Activated CD4-positive, CD25-positive, alpha-beta regulatory T cell (primary cell): ENCODE measurements at places on chromosomes 6 and 20.

DNA sequence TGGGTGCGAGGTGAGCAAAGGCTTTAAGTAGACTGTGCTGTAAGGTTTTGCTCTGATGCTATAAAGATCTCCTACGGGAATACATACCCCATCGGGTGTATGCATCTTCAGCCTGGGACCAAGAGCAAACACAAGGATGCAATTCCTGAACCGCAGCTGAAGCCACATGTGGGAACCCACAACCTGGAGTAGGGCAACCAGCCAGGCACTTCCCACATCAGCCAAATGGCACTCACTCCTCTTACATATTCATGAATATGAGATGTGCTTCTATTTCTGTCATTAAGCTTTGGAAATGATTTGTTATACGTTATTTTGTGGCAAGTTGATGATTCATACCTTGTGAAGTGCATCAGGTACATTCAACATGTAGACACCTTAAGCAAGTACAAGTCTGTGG, 619.2 kb downstream of the C6orf118 start:
- no peak for DNase-seq

DNA sequence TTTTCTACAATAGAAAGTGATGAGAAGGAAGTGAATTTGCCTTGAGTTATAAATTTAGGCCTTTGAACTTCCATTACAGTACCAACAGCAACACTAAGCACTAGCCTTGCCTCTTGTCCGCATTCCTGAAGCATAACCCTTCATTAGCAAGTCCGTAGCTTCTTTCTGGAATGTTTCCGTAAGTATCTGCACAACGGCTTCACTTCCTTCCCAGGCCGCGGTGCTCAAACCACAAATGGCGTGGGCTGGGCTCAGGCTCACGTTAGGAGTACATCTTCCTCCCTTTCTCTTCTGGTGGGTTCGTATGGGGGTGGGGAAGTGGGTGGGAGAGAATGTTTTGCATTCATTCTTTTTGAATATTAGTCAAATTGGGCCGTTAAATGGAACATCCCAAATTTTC, 193.8 kb upstream of the SNX9 start:
- DNase-seq, result no peak

DNA sequence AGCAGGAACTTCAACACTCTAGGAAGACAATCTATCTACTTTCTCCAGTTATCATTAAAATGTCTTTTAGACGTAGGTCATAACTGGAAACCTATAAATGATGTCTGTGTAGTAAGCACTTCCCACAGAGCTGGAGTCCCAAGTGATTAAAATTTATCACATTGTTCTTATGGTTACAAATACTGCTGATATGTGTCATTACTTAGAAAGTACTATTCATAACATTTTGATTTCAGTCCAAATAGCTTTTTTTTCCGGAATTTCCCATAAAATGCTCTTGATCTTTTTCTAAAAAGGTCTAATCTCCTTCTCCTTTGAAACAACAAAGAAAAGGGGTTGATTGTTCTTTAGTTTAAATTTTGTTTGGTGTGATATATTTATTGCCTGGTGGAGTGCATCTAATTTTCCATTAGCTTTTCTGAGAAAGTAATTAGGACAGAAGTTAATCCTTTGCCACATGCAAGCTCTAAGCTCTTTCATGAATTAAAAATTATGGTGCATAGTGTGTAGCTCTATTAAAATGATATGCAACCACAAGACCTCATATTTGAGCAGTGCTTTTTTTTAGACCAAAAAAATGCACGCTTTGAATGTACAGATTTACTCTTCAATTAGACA, 132.7 kb upstream of the TCF21 start:
- DNase-seq, result no peak

GRCh38 chr20:23305098-23305497, 45.5 kb upstream of the NXT1 start:
- DNase-seq, result no peak

GRCh38 chr6:26249957-26250697, 114.9 kb upstream of the BTN3A2 start:
- no peak for DNase-seq

GRCh38 chr20:16098890-16099639, 474.2 kb downstream of the KIF16B start:
- DNase-seq, result no peak

- DNase-seq, result no peak
Measured at GRCh38 chr20:22490287-22491193, 93.8 kb downstream of the FOXA2 start.

DNA sequence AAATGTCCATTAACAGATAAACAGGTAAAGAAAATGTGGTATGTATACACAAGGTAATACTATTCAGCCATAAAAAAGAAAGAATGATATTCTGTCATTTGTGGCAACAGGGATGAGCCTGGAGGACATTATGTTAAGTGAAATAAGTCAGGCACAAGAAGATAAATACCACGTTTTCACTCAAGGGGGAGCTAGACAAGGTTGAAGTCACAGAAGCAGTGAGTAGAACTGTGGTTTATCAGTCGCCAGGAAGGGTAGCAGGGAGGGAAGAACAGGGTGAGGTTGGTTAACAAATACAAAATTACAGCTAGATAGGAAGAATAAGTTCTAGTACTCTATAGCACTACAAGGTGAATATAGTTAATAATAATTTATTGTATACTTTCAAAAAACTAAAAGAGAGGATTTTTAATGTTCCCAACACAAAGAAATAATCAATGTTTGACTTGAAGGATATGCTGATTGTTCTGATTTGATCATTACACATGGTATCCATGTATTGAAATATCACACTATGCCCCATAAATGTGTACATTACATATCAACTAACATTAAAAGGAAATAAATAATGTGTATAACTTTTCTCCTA, 21.1 kb downstream of the RTN4IP1 start:
- no peak for DNase-seq

GRCh38 chr20:55471052-55472006, 534.0 kb downstream of the CBLN4 start:
- no peak for DNase-seq

DNA sequence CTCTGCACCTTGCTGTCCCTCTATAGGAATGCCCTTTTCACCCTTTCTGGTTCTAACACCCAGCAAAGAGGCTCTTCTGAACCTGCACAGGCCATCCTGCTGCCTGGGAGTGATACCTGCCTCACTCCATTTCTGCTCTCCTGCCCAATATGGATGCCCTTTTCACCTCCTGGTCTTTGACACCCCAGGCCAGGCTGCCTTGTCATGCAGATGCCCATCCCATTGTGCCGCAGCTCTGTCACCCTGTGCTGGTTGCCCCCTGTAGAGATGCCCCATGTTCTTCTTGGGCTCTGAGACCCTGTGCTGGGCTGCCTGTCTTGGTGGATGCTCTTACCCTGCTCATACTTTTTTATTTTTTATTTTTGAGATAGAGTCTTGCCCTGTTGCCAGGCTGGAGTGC, 95.3 kb downstream of the CDKAL1 start:
- DNase-seq, result no peak

DNA sequence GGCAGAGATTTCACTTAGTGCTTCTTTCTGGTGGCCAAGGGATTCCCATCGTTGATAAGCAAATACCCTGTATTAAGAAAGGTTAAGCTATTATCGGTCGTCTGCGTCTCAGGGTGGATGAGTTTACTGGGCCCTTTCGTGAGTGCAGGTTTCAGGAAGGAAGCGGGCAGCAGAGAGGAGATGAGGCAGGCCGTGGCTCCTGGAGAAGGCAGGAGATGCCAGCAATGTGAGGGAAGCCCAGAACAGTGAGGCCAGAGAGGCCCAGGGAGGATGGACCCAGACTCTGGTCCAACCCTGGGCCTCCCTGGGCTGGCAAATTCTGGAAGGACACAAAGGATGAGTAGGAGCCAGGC, 11.2 kb downstream of the TFEB start:
- DNase-seq, result no peak

DNA sequence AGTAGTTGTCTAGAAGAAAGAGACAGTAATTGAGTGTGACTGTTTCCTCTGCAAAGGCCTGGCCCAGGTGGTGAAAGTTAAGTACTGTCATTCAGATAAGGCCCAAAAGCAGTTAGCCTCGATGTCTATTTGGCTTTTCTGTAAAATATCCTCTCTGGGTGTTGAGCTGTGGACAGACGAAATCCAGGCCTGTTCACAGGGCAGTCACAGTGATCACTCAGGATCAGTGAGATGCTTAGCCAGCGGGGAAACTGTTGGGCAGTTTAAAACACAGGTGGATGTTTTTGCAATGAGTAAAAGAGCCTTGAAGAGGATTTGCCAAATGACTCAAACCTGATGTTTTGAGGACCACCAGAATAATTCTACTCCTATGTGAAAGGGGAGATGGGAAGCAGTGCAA, 22.0 kb upstream of the PRDM1 start:
- no peak for DNase-seq

- DNase-seq, result no peak
Measured at GRCh38 chr20:45353746-45354145, 5.5 kb upstream of the SDC4 start.

DNA sequence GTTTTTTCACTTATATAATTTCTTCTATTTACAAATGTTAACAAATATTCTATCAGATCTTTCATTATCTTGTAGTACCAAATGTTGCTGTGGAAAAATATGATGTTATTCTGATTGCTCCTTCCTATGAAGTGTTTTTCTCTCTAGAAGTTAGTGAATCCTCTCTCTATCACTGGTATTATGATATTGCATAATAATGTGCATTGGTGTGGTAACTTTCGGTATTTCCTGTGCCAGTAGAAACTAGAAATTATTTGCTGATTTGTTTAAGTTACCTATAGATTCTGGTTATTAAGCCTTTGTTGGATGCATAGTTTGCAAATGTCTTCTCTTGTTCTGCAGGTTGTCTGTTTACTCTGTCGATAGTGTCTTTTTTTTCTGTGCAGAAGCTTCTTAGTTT, 342.5 kb downstream of the CENPW start:
- no peak for DNase-seq

DNA sequence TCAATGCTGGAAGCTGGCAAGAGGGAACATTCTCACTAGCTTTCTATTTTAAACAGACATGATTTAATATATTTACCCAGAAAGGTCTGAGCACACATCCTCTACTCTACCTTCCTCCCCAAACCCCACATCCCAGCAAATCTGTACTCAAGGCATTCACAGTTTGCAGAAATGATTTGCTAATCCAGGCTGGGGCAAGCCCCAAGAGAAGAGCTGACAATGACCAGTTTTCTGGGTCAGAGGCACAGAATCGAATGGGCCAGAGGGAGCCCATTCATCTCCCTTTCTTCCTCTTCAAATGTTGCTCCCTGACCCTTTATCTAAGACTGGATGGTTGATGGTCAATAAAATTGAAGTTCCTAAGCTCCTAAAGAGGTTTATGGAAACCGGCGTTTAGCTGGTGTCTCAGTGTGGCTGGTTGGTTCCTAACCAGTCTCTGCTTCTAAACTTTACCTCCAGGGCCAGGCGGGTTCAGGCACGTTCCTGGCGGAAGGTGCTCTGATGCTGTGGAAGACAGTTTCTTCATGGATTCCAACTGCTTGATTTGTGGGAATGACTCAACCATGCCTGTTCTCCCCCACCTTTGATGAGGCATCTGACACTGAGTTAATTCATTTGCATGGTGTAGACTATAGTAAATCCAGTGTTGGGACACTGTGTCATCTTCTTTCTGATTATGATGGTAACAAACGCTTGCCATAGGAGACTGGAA, 96.4 kb upstream of the IYD start:
- no peak for DNase-seq

GRCh38 chr6:9458424-9458823, 956.5 kb downstream of the TFAP2A start:
- no peak for DNase-seq

DNA sequence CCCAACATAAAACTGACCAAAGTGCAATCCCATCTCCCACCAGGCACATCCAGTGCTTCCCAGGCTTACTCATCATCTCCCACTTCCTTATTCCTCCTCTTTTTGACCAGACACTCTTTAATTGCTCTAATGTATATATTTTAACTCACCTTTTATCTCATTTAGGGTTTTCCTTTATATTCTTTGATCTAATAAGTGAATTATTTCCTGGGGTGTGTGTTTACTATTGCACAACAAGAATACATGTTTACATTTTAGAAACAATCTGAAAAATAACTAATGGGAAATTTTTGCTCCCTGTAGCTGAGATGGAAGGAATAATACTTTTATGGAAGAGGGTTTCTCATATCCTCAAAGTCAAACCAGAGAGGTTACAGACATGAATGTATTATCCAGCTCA, 18.4 kb downstream of the RHAG start:
- no peak for DNase-seq

DNA sequence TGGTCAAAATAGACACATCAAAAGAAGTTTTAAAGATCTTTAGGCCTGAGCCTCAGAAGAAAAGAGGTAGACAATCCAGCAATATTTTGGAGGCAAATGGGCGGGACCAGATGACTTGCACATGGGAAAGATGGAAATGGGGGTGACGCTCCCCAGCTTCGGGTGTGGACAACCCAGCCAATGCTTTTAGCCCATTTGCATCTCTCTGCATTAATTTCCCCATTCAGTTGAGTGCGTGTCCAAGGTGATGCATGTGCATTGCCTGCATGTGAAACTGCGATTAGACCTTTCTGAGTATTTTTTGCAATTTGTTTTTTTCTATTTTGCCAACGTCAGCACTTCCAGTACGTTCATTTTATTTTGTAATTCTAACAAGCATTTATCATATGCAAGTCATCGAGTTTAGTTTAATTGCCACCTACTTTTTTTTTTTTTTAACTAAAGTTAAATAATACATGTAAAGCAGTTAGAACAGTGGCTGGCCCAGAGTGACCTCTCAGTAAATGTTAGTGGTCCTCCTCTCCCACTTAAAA, 24.2 kb downstream of the PDRG1 start:
- DNase-seq, result no peak

GRCh38 chr20:12673352-12673751, 335.4 kb upstream of the SPTLC3 start:
- DNase-seq, result no peak

GRCh38 chr6:11343963-11344723, 111.7 kb upstream of the NEDD9 start:
- DNase-seq, result no peak

DNA sequence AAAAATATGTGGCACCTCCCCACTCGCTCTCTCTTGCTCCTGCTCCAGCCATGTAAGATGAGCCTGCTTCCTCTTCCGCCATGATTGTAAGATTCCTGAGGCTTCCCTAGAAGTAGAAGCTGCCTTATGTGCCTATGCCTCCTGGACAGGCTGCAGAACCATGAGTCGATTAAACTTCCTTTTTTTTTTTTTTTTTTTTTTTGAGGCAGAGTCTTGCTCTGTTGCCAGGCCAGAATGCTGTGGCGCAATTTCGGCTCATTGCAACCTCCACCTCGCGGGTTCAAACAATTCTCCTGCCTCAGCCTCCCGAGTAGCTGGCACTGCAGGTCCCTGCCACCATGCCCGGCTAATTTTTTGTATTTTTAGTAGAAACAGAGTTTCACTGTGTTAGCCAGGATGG, 112.5 kb downstream of the FAM217A start:
- DNase-seq, result no peak

- DNase-seq, result no peak
Measured at GRCh38 chr20:41228858-41229257, 88.7 kb downstream of the ZHX3 start.

DNA sequence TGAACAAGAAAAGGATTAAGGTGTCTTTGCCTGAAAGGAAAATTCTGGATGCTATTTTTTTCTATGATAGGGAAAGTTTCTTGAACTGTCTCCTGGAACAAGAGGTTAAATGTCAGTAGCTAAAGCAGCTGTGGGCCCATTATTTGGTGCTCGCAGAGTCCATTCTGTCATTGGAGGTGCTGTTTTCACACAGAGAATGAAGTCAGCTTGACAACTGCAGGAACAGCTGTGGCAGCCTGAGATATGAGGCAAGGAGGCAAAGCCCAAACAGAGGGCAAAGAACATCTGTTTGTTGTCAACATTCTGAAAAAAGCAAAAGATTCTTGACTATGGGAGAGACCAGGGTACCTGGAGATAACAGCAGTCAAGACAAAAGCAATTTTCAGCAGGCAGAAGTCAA, 548.2 kb downstream of the KIF16B start:
- no peak for DNase-seq

GRCh38 chr20:50577175-50578018, 67.2 kb downstream of the PTPN1 start:
- DNase-seq, result no peak
